Stomach (tissue), 19 donors: ENCODE measurements at places on chromosomes 12 and 14.

DNA sequence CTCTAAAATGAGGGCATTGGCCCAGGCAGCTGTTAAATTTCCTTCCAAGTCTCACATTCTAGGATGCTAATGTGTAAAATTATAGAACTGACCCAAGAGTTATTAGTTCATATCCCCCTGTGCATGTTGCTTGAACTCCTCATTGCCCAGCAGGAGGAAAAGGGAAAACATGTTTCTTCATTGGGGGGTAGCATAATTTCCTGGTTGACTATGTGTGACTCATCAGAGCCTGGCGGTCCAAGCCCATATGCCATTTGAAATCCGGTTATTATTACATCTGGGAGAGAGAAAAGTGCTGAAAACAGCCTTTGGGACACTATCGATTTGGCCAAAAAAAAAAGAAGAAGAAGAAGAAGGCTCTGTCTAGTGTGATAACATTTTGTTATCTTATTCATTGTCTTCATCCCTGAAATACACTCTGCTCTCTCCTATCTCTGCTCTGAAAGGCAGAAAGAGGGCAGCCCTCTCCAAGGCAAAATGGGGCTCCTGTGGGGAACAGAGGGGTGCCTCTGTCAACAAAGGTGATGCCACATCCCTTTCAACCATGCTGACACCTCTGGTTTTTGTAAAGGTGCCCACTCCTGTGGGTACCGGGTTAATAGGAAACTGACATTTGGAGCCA is 114.2 kb downstream of the DAD1 start:
- DNase-seq: no peak

GRCh38 chr12:6295094-6295811 is 15.2 kb upstream of the PLEKHG6 start:
- DNase-seq: peak; percentile 95

GRCh38 chr14:72476657-72477499 is 417.0 kb downstream of the DPF3 start:
- peak; percentile 55 for DNase-seq

DNA sequence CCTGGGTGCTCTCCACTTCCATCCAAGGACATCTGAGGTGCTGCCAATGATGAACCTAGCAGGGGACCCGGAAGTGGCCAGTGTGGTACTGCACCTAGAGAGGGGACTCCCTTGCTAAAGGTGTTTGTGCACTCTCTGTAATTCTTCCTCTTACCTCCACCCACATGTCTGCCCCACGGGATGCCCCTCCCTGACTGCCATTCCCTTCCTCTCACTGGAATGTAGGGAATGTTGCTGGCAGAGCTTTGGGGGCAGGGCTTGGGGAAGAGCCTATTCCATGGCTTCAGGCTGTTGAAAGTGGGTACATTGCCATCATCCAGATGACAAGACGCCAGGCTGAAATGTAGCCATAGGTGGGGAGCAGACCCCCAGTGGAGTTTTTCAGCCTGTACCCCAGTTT is 153.2 kb downstream of the SMOC1 start:
- no peak for DNase-seq

GRCh38 chr14:24818058-24818822 is 184.2 kb upstream of the GZMB start:
- DNase-seq: no peak

DNA sequence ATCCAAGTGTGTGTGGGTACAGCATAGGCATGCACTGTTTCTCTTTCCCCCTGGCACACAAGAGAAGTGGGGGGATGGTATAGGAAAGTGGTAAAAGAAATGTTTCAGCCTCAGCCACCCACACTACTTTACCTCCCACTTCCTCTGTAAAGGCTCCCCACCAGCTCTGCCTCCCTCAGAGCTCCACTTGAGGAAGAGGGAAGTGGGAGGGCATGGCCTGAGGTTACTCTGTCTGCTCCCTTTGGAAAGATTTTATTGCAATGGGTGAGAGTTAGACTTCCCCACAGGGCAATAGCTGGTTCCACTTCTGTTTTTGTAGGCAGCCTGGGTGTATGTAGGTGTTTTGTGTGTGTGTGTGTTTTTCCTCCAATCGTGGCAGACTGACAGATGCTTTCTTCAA is 145.3 kb downstream of the SSPN start:
- DNase-seq: no peak

GRCh38 chr12:93191956-93192355 is 185.8 kb upstream of the NUDT4 start:
- DNase-seq: no peak

DNA sequence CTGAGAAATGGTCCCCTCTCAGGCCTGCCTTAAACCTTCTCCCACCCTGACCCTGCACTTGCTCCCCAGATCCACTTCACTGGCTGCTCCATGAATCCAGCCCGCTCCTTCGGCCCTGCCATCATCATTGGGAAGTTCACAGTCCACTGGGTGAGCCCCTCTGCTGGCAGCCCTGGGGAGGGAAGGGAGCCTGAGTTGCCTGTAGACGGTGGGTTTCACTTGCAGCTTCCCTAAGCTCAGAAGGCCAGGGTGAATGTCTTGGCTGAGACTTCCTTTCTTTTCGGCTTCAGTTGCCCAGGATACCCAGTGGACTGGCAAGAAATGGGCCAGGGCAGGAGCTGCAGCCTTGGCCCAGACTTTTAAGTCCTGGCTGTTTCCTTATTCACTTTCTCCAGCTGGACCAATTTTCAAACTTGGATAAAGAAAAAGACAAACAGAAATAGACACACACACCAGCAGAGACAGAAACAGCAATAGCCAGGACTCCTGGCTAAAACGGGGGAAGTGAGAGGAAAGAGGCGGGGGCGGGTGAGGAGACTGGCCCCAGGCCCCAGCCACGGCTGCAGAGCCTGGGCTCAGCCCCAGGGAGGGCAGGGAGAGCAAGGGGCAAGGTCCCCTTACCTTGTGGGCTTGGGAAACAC is 2.0 kb downstream of the AQP6 start:
- DNase-seq: no peak

GRCh38 chr14:76088326-76088725 is 63.4 kb upstream of the GPATCH2L start:
- no peak for DNase-seq

DNA sequence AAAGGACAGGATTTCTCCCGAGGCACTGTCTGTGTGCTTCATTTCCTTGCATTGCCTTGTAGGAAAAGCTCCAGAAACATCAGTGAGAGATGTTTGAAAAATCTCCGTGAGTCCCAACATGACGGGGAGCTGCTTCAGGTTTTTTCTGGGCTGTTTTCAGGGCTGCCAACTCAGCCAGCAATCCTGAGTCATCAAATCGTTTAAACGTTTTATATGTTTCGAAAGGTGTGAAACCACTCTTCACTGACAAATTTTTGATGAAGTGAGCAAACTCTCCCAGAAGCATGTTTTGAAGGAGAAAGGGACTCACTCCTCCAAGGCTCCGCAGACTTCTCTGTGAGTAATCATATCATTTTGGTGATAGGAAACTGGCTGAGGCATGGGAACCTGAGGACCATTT is 240.5 kb downstream of the TMEM132C start:
- DNase-seq: no peak

DNA sequence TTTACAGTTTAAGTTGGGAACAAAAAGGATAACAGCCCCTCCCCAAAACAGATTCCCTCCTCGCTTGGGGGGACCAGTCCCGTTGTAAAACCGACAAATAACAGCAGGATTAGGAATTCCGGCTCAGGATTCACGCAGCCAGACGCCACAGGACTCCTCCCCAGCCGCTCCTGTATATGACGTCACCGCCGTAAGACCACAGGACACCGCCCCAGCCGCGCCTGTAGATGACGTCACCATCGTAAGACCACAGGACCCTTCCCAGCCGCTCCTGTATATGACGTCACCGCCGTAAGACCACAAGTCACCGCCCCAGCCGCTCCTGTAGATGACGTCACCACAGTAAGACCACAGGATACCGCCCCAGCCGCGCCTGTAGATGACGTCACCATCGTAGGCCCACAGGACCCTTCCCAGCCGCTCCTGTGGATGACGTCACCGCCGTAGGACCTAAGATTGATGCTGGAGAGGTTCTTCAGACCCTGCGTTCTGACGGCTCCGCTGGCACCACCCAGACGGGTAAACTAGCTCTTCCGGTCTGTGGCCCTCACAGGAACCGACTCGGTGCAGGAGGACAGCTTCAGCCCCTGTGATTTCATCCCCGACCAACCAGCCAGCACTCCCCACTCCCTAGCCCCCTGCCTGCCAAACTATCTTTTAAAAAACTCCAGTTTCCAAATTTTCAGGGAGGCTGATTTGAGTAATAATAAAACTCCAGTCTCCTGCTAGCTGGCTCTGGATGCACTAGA is 43.9 kb upstream of the FBRSL1 start:
- peak; percentile 64 for DNase-seq

DNA sequence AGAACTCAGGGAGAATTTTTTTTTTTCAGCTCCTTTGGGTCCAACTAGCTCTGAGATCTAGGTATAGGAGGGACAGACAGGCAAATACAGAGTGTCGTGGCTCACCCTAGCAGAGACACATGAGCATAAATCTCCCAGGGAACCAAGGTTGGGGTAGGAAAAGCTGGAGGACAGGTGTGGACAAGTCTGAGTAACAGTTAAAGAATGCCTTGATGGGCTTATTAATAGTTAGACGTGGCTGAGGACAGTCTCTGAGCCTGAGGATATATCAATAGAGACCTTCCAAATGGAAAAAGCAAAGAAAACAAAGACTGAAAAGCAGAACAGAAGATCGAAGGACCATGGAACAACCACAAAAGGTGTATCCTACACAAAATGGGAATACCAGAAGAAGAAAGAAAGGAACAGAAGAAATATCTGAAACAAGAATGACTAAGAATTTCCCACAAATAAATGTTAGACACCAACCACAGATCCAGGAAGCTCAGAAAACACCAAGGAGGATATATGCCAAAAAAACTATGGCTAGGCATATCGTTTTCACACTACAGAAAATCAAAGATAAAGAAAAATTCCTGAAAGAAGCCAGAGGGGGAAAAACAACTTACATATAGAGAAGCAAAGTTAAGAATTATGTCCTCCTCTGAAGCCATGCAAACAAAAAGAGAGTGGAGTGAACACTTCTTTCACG is 80.9 kb downstream of the PTPRB start:
- DNase-seq: no peak

DNA sequence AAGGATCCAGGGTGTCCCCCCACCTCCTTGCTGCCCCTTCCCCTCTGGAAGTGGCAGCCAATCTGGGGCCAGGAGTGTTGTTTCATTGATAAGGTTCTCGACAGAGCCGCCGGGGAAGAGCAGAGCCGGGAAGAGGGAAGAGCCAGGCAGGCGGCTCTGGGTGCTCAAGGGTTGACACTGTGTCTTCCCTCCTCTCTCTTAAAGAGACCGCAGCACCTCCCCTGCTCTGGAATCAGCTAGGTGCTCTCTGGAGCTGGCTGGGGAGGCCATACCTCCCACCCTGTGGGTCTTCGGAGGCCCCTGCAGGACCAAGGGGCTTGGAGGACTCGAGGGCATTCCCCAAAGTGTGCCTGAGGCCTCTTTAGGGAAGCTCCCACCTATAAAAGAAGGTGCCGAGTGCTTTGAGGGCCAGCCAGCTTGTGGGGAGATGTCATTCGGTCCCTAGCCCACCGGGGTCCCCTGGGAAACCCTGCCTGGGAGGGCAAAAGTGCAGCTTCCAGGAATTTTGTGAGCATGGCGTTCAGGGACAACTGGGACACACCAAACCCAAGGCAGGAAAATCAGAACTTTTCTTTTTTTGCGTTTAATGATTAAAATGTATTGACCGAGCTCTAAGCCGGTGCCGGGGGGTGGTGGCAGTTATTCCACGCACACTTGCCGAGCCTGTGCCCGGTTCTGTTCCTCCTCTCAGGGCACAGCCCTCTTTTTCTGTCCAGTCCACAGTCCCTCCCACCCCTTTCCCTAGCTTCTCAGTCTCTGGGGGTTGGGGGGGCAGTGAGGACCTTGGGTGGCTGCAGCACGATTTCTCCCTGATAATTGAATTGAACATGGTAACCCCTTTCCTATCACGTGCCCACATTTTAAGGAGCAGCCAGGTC is 3.0 kb downstream of the SETD1B start:
- DNase-seq: peak; percentile 44

DNA sequence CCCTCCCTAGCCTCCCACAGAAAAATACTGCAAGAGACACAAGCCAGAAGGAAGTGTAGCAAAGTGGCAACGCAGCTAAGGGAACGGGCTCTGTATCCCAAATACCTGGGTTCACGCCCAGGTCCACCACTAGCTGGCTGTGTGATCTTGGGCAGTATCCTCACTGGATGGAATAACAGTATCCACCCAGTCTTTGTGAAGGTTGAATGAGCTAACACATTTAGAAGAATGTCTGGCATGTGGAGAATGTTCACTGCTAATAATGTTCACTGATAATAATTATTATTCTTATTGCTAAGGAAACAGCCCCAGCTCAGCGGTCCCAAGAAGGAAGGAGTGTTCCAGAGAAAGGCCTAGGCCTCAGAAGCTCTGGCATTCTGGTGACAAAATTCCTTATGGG is 70.9 kb downstream of the VWF start:
- peak; percentile 41 for DNase-seq

- no peak for DNase-seq
Measured at GRCh38 chr12:26642361-26642760, 190.6 kb downstream of the ITPR2 start.

DNA sequence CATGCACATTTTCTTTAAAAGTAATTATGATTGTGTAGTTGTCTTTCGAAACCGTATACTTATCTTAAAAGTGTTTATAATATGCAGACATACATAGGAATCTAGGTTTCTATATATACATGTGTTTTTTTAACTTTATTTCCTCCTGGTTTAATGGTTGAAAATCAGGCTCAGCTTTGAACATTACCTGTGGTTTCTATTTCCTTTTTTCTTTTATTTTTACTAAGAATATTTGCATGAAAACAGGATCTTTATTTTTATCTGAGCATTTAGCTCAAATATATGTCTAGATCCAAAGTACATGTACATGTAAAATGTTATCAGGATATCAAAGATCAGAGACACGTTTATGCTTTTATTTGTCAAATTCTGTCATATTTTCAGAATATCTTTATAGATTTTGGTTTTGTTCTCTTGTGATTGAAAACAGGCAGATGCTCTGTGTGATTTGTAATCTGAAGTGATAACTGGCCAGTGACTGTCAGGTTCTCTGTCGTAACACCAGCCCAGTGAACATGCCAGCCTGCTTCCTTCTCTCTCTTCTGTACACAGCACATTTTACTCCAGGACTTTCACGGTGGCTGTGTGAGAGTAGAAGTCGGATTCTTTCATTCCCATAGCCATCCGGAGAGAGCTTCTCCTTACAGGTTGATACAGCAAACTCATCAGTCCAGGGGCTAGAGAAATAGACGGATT is 13.7 kb downstream of the TCTN1 start:
- DNase-seq: no peak

- no peak for DNase-seq
Measured at GRCh38 chr12:129089576-129089975, 236.3 kb downstream of the GLT1D1 start.

- DNase-seq: no peak
Measured at GRCh38 chr12:19464192-19464580, 24.9 kb downstream of the AEBP2 start.

- DNase-seq: no peak
Measured at GRCh38 chr14:104085889-104086201, 345 bp downstream of the ASPG start.

GRCh38 chr14:99181241-99181640 is 90.8 kb downstream of the BCL11B start:
- DNase-seq: no peak

- no peak for DNase-seq
Measured at GRCh38 chr14:43983721-43984120, 523.4 kb downstream of the FSCB start.

- no peak for DNase-seq
Measured at GRCh38 chr12:48810903-48811431, 7.3 kb upstream of the CACNB3 start.
